H1 (cell line): ENCODE measurements at places on chromosomes 11 and 22. TPM values are rescaled to one million over a fixed set of nuclear protein-coding genes. Genes with fewer than 3 reads are reported as not detected.

PDXP gene
- total RNA-seq: 35.7 and 36.6 TPM in 2 replicates

TRIM49 gene
- not detected in 2 replicates for total RNA-seq

FREY1 gene
- total RNA-seq: 1.1 TPM in 1 of 2 replicates, not detected in the other

GPR83 gene
- 1.3 and 1.5 TPM in 2 replicates for total RNA-seq

SMIM35 gene
- not detected in 2 replicates for total RNA-seq

RFPL3 gene
- 0.24 TPM in 1 of 2 replicates, not detected in the other for total RNA-seq

PGA5 gene
- 0.67 and 0.84 TPM in 2 replicates for total RNA-seq

DNA sequence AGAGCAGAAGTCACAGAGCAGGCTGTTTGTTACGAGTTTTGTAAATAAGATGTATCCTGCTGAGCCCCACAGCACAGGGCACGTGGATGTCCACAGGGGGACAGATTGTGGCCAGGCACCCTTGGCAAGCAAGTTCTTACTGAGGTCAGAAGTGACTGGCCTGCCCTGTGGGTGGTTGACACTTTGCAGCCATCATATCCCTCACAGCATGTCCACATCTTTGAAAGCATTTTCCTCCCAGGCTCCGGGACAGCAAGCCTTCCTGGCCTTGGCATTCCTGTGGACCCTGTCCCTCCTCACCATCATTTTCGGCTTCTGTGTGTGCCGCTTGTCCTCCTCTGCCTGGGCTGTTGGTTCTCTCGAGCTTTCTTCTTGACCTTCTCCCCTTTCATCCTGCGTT, 189.5 kb downstream of the TBC1D22A start:
- DNase-seq: no peak
- H3K4me3 ChIP-seq: no peak overlapping the region
- no peaks in the 10 kb centered on the region for H3K36me3 ChIP-seq
- H3K4me1 ChIP-seq: no peaks in the 10 kb centered on the region; the same call in 1 of the 2 replicates
- H3K27me3 ChIP-seq: no peaks in the 10 kb centered on the region

- H3K4me3 ChIP-seq: no peak overlapping the region
- H3K27ac ChIP-seq: no peak overlapping the region
- H3K36me3 ChIP-seq: no peaks in the 10 kb centered on the region
- no peak for DNase-seq
- H3K4me1 ChIP-seq: peaks cover 1% of the 10 kb centered on the region; the same call in 1 of the 2 replicates
These were observed 654.2 kb downstream of the NELL1 start for GRCh38 chr11:21323617-21324016.

DNA sequence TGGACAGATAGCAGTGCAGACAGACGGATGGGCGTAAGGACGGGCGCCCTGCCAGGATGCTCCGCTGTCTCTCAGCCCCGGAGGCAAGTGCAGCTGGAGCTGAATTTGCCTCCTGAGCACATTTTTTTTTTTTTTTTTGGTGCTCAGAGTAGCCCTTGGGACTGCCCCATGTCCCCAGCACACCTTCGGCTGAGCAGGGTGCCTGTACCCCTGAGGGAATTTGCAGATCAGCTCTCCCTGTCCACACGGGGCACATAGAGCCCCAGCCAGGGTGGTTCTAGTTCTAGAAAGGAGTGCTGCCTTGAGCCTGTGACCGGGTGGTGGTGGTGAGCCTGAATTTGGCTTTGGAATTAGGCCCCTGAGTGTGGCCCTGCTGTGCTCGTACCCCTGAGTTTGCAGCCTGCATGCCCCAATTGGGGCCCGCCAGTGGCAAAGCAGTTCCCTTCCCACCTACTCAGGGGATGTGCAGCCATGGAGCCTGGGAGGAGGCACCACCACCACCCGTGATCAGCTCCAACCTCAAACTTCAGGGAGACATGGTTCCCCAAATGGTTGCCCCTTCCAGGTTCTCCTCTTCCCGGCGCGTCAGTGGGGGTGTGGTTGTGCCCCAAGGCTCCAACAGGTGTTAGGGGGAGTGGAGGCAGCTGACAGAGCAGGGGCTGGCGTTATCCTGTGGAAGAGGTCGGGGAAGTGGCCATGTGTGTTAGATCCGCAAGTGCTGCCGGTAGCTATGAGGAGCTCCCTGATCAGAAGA, 1232.7 kb downstream of the BRD1 start:
- H3K36me3 ChIP-seq: no peaks in the 10 kb centered on the region
- H3K27me3 ChIP-seq: no peaks in the 10 kb centered on the region
- no peak overlapping the region for H3K4me3 ChIP-seq
- no peaks in the 10 kb centered on the region for H3K4me1 ChIP-seq

GRCh38 chr11:117851106-117851505, 25.4 kb downstream of the FXYD6 start:
- H3K27me3 ChIP-seq: no peaks in the 10 kb centered on the region
- no peak overlapping the region for H3K4me3 ChIP-seq
- no peak for DNase-seq
- H3K4me1 ChIP-seq: peaks cover 7% of the 10 kb centered on the region

DNA sequence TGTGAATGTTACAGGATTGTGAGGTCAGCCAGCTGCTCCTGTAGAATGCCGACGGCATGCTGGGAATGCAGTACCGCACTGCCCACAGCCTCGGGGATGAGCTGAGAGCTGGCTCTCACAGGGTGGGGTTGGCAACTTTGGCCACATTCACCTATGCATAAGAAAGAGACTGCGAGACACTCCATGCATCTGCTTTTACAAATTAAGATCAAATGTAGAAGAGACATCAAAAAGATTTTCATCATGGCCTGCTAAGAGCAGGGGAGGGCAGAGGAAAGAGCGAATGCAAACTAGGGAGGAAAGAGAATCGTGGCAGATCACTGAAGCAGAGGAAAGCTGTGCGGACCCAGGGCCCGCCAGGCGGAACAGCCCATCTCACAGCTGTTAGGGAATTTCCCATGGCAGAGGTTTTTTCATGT, 49.8 kb upstream of the SPATA19 start:
- peaks cover 18% of the 10 kb centered on the region for H3K4me1 ChIP-seq
- H3K27me3 ChIP-seq: no peaks in the 10 kb centered on the region
- DNase-seq: no peak
- H3K36me3 ChIP-seq: peaks cover 2% of the 10 kb centered on the region; the same call in 1 of the 2 replicates
- H3K27ac ChIP-seq: no peak overlapping the region

- no peak overlapping the region for H3K4me3 ChIP-seq
- no peak for DNase-seq
- H3K4me1 ChIP-seq: no peaks in the 10 kb centered on the region
- no peaks in the 10 kb centered on the region for H3K27me3 ChIP-seq
- H3K36me3 ChIP-seq: no peaks in the 10 kb centered on the region
These were observed 71.5 kb downstream of the LINC01488 start for GRCh38 chr11:69552951-69553350.

DNA sequence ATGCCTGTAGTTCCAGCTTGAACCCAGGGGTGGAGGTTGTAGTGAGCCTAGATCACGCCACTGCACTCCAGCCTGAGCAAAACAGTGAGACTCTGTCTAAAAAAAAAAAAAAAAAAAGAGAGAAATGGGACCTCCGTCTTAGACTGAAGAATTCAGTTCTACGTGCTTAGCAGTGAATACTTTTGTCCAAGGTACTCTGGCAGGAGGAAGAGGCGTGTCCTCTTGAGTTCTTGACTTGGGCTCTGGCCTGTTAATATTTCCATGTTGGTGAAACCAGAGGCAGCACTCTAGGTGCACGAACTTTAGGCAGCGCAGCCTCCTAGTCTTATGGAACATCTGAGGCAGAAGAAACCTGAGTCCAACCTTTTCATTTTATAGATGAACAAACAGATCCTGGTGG, 2.4 kb downstream of the HMBS start:
- H3K4me1 ChIP-seq: peaks cover 3% of the 10 kb centered on the region; the same call in 1 of the 2 replicates
- H3K36me3 ChIP-seq: peaks cover 24% of the 10 kb centered on the region
- no peak overlapping the region for H3K4me3 ChIP-seq
- no peaks in the 10 kb centered on the region for H3K27me3 ChIP-seq

- no peak overlapping the region for H3K4me3 ChIP-seq
- H3K4me1 ChIP-seq: peaks cover 23% of the 10 kb centered on the region
- DNase-seq: no peak
- H3K36me3 ChIP-seq: no peaks in the 10 kb centered on the region
- H3K27ac ChIP-seq: no peak overlapping the region
These were observed 4.1 kb upstream of the NUDT8 start for GRCh38 chr11:67633758-67634365.

DNA sequence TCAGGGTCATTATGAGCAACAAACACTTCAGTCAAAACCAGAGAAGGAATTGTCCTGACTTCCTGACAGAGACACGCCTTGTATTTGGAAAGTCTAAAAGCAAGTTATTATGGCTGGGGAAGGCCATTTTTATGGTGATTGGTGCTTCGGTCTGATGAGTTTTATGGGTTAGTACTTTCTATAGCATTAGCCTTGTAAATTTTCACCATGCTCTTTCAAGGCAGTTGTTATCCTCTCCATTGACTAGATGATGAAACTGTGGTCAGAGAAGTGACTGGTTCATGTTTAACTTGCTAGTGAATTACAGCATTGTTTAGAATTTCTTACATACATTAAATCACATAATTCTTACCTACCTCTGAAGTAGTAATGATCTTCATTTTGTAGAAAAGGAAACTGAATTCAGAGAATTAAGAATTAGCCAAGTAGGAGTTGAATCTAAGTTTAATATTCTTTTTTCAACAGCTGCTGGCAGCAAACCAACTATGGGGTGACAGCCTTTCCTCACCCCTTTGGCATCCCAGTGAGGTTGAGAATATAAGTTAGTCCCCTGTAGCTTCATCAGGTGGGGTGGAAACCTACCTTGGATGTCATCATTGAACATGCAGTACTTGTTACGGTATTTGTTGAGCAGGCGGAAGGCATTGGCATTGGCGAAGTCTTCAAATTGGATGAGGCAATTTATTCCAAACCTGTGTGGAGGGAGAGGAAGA, 90.0 kb downstream of the CCDC81 start:
- no peaks in the 10 kb centered on the region for H3K36me3 ChIP-seq
- H3K4me3 ChIP-seq: no peak overlapping the region
- no peak overlapping the region for H3K27ac ChIP-seq

GRCh38 chr11:78438298-78438975, 20.8 kb upstream of the GAB2 start:
- no peaks in the 10 kb centered on the region for H3K4me1 ChIP-seq
- no peak overlapping the region for H3K4me3 ChIP-seq
- no peak for DNase-seq
- no peaks in the 10 kb centered on the region for H3K36me3 ChIP-seq

DNA sequence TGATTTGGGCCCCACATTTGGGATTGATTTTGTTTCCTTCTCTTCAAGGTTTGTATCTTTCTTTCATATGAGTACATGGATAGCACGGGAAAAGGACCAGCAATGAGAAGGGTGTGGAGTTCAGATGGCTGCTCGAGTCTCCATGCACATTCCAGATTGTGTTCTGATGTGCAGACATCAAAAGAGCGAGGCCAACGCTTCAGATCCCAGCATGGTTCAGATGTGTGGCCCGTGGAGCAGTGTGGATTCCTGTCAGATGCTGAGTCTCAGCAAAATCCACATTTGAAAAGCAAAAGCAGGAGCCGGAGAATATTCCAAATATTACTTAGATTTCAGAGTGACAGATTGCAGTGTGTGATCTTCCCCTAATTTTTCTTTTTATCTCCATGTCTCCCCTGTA, 219.4 kb downstream of the DBX1 start:
- no peak overlapping the region for H3K4me3 ChIP-seq
- no peaks in the 10 kb centered on the region for H3K4me1 ChIP-seq
- DNase-seq: no peak
- no peaks in the 10 kb centered on the region for H3K27me3 ChIP-seq
- peaks cover 3% of the 10 kb centered on the region for H3K36me3 ChIP-seq

DNA sequence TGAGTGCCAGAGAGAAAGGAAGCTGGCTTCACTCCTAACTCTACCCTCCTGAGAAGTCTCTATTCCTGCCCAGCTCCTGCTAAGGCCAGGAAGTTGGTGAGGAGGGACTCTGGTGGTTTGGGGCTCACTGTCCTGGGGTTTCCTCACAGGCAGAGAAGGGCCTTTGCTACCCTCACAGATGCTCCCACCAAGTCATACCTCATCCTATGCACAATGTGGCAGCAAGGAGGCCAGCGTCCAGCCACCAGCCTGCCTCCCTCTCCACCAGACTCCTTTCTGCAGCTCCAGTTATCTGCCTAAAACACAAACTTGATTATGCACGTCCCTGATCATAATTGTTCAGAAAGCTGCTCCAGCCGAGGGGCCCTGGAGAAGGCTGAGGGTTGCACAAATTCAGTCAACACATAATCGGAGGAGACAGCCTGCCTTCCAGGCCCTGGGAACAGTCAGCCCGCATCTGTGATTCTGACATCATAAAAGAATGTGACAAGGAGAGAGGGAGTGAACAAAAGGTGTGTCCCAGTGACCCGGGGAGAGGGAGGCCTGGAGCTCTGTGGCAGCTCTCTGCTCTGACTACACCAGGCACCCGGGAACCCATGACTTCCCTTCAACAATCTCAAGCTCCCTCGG, 28.8 kb downstream of the DKK3 start:
- H3K36me3 ChIP-seq: no peaks in the 10 kb centered on the region
- H3K27ac ChIP-seq: no peak overlapping the region
- DNase-seq: no peak
- H3K4me3 ChIP-seq: no peak overlapping the region

DNA sequence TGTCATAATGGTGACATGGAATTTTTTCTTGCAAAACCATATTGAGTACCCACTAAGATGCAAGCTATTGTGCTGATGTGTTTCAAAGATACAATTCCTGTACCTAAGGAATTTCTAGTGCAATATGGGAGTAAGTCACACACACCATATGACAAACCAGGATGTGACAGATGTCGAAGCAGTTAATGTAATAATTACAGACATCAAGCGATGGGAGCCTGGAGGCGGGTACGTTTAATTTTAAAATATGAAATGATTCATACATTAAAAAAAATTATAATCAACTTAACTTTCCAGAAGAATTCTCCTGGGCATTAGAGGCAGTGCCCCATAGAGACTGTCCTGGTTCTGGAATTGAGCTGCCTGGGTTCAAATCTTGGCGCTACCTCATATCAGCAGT, 6.0 kb downstream of the SYCE3 start:
- H3K27ac ChIP-seq: no peak overlapping the region
- no peaks in the 10 kb centered on the region for H3K36me3 ChIP-seq
- 0 out of 2 replicates have a peak, but pooled peaks cover 2% of the 10 kb centered on the region for H3K27me3 ChIP-seq
- H3K4me1 ChIP-seq: peaks cover 3% of the 10 kb centered on the region
- H3K4me3 ChIP-seq: no peak overlapping the region
